NCI-H1436 treated with DMSO at 0.1 percent for 48 hours (cell line): ENCODE measurements at places on chromosomes 5 and 9.

DNA sequence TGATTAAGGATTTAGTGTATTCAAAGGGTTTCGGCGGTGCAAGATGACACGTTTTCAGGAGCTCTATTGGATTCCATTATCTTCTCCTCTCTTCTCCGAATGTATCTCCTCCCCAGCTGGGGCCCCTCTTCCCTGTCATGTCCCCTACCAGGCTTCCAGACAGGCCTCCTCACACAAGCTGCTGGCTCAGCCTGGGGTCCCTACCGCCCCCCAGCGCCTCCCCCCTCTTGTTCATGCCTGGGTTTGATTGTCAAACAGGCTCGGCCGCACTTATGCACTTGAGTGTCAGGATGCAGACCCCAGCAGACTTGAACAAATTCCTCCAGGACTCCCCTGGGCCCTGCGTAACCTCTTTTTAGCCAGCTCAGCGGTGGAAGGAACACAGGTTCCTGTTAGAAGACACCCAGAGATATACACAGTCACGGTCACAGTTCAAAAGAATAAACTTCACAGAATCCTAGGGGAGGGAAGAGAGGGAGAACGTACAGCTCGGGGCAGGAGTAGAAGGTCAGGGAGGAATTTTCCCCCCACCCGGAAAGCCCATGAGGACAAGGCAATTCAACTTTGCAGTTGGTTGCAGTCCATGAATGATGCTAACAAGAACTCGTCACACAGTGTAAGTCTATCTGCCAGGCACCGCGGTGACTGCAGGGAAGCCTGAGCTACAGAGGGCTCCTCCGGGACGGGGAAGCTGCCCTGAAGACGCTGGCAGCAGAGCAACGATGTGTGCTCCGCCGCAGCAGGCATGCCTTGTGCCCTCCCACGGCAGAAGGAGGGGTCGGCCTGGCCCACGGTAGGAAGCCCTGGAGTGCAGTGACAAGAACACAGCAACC lies 560.0 kb downstream of the BNC2 start:
- no peak for DNase-seq

GRCh38 chr5:91379914-91380490 lies 3.1 kb downstream of the ARRDC3 start:
- peak; percentile 76 for DNase-seq

GRCh38 chr9:16514131-16514530 lies 356.3 kb downstream of the BNC2 start:
- DNase-seq = no peak

GRCh38 chr5:179762079-179762780 lies 29.6 kb downstream of the MAML1 start:
- DNase-seq = no peak

DNA sequence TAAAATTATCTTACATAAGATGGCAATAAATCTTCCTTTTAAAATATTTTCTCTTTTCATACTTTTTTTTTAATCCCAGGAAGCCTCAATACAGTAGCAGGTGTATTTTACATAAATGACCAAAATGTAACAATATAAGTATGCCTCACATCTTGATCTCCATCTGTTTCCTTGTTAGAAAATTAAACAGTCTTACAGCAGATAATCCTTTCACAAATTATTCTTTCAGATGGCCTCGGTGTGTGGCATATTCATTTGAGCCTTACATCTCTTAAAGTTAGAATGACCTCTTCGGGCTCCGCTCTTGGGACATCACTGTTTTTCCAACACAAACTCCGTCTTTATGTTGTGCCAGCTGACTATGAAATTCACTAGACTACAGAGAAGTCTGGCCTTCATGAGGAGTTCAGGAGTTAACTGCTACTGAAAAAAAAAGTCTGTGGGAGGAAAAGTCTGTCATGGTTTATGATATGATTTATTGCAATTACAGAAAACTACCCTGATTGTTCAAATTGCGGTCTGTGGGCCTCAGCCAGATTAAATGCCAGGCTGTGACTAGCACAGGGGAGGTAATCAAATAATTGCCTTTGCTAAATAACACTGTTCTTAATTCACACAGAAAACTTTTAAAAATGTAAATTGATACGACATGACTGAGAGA lies 292.9 kb upstream of the PUM3 start:
- DNase-seq = no peak

GRCh38 chr5:55966284-55966683 lies 28.5 kb downstream of the IL6ST start:
- no peak for DNase-seq

GRCh38 chr5:117748336-117748735 lies 1173.7 kb upstream of the SEMA6A start:
- DNase-seq = no peak

DNA sequence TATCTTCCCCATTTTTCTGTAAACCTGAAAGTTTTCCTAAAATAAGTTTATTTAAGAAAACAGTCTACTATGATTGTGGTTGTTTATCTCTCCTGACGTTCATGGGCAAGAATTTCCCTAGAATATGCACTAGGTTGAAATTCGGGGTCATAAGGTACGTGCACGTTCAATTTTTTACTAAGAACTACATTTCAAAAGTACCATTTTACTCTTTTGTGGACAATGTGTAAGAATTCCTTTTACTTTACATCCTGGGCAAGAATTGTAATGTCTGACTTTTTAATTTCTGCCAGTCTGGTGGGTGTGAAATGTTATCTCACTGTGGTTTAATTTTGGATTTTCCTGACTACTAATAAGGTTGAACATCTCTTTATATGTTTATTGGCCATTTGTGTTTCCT lies 12.4 kb downstream of the IL5 start:
- no peak for DNase-seq

- peak; percentile 27 for DNase-seq
Observed at GRCh38 chr9:70091572-70091971, 47.9 kb downstream of the MAMDC2 start.

- DNase-seq = no peak
Observed at GRCh38 chr9:14306672-14307660, 7.0 kb downstream of the NFIB start.

DNA sequence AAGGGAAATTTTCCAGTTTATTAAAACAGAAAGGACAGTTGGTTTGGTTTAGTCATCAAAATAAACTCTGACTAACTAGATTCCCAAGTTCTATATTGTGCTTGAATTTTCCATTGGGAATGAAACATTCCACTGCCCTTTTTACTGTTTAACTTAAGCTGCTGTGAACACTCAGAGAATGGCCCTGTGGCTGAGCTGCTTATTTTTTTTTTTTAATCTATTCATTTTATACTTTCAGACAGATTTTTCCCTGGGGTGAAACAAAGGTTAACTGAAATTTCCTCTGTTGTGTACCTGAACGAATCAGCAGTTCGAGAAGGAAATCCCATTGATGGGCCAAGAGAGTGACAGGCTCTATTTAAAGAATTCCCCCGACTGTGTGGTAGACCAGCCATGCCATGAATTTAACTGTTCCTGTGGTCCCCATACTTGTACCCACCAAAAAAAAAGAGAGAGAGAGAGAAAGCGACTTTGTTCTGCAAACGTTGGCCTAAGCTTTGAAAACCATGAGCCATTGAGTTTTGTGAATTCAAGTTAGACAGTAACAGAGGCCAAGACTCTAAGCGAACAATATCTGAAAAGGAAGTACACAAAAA lies 138.7 kb upstream of the GRHPR start:
- DNase-seq = no peak

- no peak for DNase-seq
Observed at GRCh38 chr5:75152860-75153259, 83.8 kb downstream of the ANKRD31 start.

- peak; percentile 34 for DNase-seq
Observed at GRCh38 chr9:134413890-134414623, 87.8 kb downstream of the RXRA start.

DNA sequence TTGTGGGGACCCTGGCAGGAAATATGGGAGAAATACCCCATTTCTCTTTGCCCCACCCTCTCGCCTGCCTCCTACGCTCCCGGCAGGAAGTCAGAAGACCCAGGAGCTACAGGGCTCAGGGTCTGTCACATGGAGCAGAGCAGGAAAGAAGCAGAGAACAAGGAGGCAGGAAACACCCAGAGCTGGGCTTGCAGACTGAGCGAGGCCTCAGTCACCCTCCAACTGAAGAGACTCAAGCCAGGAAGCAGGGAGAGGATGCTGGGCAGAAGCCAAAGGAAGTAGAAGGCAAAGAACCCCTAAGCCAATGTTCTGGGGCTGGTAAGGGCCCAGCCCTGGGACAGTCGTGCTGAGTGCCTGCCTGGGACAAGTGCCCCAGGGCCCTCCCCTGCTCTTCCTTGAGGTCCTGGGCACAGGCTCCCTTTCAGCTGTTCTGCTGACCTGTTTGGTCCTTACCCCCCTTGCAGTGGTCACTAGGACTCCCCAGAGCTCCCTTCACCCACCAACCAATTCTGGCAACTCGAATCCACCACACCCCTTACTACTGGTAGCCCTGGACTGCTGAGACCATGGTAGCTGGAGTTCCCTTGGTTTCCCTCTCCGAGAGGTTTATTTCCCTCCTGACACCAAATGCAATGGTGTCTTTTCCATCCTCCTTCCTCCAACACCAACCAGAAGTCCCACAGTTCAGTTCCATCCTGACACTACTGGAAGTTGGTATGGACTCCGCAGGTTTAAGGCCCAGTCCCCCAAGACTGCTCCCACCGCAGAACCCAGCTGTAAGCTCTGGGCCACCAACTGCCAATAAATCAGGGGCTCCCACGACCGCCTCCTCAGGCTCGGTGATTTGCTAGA lies 157.5 kb downstream of the COL23A1 start:
- no peak for DNase-seq

GRCh38 chr5:86757824-86758223 lies 140.1 kb downstream of the COX7C start:
- DNase-seq = no peak

- DNase-seq = no peak
Observed at GRCh38 chr5:139196296-139196956, 1.7 kb downstream of the SIL1 start.

GRCh38 chr5:134840811-134841210 lies 5.0 kb upstream of the C5orf24 start:
- no peak for DNase-seq

GRCh38 chr5:120354126-120354525 lies 110.0 kb upstream of the PRR16 start:
- no peak for DNase-seq

GRCh38 chr5:138110266-138110963 lies 26.6 kb downstream of the WNT8A start:
- no peak for DNase-seq

DNA sequence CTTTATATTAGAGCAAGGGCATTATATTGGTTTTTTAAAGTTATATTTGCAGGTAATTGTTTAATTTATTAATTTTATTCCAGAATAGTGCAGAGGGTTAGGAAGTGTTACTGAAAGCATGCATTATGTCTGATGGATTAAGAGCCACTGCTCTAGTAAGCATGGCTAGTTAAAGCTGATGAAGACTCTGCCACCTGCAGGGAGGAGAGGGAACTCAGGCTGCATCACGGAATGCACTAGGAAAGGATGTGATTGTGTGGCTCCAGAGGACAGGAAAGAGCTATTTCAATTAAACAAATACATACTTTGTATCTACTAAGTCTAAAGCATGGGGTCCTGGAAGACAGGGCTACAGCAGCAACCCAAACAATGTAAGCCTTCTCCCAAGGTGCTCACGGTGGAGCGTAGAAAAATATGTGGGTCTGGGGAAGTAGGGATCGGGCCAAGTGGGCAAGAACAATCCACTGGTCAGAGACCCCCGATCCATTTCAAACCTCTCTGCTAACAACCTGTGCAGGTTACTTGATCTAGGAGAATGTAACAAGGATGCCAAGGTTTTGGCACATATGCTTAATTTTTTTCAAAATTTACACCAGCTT lies 15.3 kb upstream of the GRXCR2 start:
- DNase-seq = no peak

GRCh38 chr5:153099328-153099727 lies 391.1 kb upstream of the GRIA1 start:
- DNase-seq = no peak

- DNase-seq = no peak
Observed at GRCh38 chr9:68750786-68751185, 45.7 kb downstream of the PIP5K1B start.

DNA sequence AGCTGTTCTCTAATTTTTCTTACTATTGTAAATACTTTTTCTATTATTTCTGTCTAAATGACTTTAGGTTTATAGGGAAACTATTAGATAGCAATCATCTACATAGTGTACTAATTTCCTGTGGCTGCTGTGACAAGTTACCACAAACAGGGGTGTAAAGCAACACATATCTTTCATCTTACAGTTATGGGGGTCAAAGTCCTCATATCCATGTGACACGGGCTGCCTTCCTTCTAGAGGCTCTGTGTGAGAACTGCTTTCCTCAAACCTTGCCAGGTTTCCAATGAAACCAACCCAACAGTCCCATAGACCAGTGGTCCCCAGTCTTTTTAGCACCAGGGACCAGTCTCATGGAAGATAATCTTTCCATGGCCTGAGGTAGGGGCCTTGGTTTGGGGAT lies 189.1 kb downstream of the ROR2 start:
- no peak for DNase-seq

DNA sequence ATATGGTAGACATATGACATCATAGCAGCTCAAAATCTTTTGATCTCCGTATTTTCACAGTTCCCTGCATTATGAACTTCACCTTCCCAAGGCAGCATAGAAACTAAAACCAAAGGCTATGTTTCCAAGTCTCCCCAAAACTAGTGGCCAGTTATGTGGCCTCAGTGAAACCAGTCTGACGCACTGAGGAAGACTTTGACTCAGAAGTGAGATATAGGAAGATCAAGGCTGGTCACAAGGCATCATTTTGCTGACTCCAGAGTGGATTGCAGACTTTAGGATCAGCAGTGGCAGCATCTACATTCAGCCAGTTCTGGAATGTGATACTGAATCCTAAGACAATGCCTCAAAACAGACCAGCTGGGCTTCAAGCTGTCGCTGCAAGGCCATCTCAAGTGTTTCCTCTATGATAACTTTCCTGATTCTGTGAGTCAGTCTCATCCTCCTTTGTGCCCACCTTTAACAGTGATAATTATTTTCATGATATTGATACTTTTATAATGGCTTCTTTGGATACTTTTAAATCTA lies 34.4 kb upstream of the ELL2 start:
- no peak for DNase-seq

GRCh38 chr5:78993165-78993564 lies 8.1 kb upstream of the ARSB start:
- DNase-seq = no peak

GRCh38 chr5:138708791-138709190 lies 44.4 kb upstream of the CTNNA1 start:
- no peak for DNase-seq

- no peak for DNase-seq
Observed at GRCh38 chr9:91771027-91771426, 179.0 kb downstream of the ROR2 start.

GRCh38 chr9:94212531-94212930 lies 46.6 kb upstream of the ZNF169 start:
- no peak for DNase-seq
